Adrenal gland (tissue), 19 donors: ENCODE measurements at places on chromosomes 5 and 9. TPM values are rescaled to one million over a fixed set of nuclear protein-coding genes. Genes with fewer than 3 reads are reported as not detected.

LAMC3 gene
- 3.3 TPM for polyA plus RNA-seq

LOX gene
- polyA plus RNA-seq = 1.9 TPM

CSF1R gene
- polyA plus RNA-seq = 17.9 TPM

PCDHGA12 gene
- polyA plus RNA-seq = 5.6 TPM

PLAC8L1 gene
- polyA plus RNA-seq = 1.2 TPM

PRLR gene
- 2.1 TPM for polyA plus RNA-seq

SLC35A4 gene
- 45.0 TPM for polyA plus RNA-seq

CNTFR gene
- 15.2 TPM for polyA plus RNA-seq

HOMER1 gene
- polyA plus RNA-seq = 0.44 TPM

SPDL1 gene
- polyA plus RNA-seq = 2.8 TPM

QSOX2 gene
- 7.1 TPM for polyA plus RNA-seq

GPR150 gene
- polyA plus RNA-seq = 0.03 TPM

LCN12 gene
- 31.8 TPM for polyA plus RNA-seq

OMD gene
- 12.3 TPM for polyA plus RNA-seq

IRX1 gene
- polyA plus RNA-seq = not detected

DBH gene
- polyA plus RNA-seq = 147 TPM

CHSY3 gene
- polyA plus RNA-seq = 0.20 TPM

BRINP1 gene
- 6.4 TPM for polyA plus RNA-seq

PROB1 gene
- 4.2 TPM for polyA plus RNA-seq

BNIP1 gene
- polyA plus RNA-seq = 16.0 TPM

C5 gene
- 2.3 TPM for polyA plus RNA-seq

FBP2 gene
- 0.32 TPM for polyA plus RNA-seq

POU5F2 gene
- 0.48 TPM for polyA plus RNA-seq

CFAP157 gene
- 0.88 TPM for polyA plus RNA-seq

PFN3 gene
- polyA plus RNA-seq = not detected

TMEM252 gene
- polyA plus RNA-seq = not detected
